Globus pallidus (tissue), 1 donor: ENCODE measurements at places on chromosomes 13 and 19.

DNA sequence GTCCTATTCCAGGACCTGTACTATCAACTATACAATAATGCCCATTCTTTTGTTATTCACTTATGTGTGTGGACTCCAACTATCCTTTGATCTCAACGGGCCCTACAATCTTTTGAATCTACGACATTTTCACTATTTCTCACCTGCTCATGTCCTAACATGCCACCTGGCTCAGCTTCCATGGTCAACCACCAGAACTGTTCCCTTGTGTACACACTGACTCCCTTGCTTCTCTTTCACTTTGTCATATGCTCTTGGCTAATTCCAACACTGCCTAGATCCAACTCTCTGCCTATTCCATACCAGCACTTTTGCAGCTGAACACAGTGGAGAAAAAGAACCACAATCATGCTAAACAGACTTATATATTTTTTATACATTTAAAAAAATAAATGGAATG lies 53.1 kb downstream of the MICU2 start:
- no peak for DNase-seq

- DNase-seq = no peak
These were observed 11.6 kb upstream of the JUND start for GRCh38 chr19:18292810-18293641.

- DNase-seq = no peak
These were observed 15.9 kb downstream of the KL start for GRCh38 chr13:33032037-33032625.

DNA sequence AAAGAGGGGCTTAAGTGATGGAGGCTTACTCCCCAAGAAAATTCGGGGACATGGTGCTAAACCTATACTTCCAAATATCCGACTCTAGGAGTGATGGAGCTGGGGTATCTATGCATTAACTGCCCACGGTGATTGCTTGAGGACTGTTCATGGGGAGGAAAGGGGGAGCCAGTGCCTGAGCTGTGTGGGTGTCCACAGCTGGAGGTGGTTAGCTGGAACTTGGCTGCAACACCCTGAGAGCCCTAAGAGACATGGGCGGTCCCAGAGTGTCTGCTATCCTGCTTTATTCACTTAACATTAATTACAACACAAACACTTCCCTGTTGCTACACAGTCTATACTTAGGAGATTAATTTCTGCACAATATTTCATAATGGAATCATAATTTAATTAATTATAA lies 28.1 kb upstream of the POMP start:
- DNase-seq = no peak

- DNase-seq = peak; percentile 79
These were observed at the start of gene KLF5 for GRCh38 chr13:73058736-73059459. Gene KLF5 (plus strand): TSS chr13:73059005. CDS start chr13:73059328, 323 bp downstream.

DNA sequence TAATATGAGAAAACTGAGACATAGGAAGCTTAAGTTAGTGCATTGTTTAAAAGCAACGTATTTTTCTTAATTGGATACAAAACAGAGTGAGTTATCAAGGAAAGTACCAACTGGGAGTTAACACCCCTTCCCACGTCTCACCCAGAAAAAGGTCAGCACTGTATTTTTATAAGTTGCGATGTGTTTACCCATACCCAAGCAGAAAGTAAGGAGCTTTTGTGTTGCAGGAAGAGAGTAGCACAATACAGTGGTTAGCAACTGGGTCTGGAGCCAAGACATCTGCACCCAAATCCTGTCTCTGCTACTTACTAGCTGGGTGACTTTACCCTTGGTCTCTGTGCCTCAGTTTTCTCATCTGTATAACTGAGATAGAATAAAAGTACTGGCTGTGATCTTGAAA lies 34.3 kb downstream of the FAM216B start:
- no peak for DNase-seq

DNA sequence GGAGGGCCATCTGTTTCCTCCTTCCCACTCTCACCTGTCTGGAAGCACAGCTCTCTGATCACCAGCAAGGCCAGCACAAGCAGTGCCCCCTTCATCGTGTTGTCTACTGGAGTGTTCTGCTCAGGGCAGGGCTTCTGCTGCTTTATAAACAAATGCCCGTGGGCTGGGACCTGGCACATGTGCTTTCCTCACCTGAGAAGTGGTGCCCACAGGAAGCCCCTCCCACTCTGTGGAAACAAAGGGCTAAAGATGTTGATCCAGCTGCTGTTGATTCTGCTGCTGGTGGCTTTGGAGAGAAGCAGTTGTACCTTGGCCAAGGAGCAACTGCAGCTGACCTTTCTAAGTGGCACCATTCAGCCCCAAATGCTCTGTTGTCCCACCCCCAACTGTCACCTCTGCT lies 26.4 kb upstream of the ZNF181 start:
- DNase-seq = no peak

- no peak for DNase-seq
These were observed 147.2 kb downstream of the FLT1 start for GRCh38 chr13:28347456-28348371.

GRCh38 chr13:70905035-70905434 lies 796.8 kb upstream of the KLHL1 start:
- no peak for DNase-seq

DNA sequence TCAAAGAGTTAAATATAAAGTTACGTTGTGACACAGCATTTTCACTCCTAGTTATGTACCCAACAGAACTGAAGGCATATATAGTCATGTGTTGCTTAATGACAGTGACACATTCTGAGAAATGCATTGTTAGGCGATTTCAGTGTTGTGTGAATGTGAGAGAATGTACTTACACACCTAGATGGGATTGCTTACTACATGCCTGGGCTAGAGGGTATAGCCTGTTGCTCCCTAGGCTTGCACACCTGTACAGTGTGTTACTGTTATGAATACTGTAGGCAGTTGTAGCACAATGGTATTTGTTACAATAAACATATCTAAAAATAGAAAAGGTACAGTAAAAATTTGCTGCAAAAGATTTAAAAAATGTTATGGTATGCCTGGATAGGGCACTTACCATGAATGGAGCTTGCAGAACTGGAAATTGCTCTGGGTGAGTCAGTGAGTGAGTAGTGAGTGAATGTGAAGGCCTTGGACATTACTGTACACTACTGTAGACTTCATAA lies 89.2 kb downstream of the DHRS12 start:
- DNase-seq = no peak

DNA sequence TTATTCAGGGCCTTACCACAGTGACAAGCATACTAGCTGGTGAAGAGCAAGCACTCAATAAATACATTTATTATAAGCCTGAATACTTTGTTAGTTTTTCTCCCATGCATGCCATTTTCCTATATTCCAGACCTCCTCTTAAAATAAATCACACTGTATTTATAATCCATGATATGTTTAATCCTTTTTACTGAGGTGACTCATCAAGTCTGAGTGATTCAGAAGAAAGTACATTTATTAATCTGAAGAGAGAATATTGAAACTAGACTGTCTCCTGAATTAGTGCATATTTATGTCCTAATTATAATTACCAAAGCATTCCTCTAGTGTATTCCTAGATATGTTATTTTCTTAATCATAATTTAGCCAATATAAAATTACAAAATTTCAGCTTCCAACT lies 323.3 kb downstream of the NALCN start:
- DNase-seq = no peak

DNA sequence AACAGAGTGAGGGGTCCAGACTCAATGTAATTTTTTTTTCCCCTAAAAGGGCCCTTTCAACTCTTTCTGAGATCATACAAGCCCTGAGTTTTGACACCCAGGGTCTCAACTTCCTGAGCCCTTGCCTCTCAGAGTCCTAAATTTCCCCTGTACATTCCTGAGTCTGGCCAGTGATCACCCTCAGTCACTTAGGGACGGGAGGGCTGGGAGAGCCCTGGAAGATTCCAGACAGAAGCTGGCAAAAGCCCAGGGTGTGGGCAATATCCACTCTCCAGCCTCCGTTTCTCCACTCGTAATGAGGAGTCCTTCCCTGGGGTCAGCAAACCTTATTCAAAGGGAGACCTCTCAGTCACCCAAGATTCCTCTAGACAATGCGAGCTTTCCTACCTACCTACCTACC lies 1.6 kb downstream of the PPP1R13L start:
- DNase-seq = no peak

DNA sequence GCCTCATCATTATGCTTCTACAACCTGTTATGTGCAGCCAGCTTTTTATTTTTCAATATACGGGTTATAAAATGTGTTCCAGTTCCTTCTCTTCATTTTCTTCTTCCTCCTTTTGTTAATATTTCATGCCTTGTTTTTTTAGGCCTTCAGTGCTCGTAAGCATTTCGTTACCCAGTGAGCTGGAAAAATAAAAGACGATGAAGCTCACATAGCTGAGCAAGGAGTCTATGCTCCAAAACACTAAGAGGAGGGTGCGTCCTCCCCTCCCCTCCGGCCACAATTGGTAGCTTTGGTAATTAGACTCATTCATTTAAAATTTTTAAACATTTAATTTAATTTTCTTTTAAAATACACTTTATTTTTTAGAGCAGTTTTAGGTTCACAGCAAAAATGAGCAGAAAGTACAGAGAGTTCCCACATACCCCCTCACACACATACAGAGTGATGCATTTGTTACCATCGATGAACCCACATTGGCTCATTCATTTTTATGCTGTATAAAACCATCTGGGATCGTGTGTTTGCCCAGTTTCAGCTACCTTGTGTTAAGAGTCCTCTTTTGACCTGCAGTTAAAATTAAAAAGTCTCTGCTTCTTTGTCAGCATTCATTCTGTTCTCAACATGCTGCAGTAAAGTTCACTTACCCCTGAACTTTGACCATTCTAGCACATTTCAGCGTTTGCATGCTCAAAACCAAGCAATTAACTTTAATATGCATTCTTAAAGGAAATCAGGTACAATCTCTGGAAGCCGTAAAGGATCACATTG lies 223.9 kb downstream of the LACC1 start:
- no peak for DNase-seq

DNA sequence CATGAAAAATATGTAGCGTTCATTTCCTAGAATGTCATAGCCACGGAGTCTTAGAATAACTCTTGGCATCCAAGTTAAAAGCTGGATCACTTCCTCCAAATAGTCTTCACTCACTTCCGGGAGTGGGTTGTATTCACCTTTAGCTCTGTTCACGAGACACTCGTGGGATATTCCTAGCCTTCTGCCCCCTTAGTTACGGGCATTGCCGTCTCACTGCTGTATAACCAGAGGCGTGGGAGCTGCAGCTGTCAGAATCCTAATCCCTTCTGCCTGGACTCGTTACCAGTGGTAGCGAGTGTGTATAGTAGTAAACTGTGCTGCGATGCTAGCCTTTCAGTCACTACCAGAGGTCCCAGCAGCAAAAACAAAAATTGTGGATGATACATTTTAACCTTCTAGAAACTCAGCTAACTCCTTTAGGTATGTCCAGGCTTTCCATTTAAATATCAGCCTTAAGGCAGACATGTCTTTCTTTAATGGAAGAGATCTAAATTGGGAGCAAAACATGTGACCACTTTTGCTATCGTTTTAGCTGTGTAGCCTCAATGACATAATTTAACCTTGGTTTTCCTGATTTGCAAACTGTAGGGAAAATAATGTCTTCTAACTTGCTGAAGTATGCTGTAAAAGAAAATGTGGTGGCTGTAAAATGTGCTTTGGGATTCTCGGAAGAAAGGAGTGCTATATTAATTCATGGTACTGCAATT lies 34.1 kb downstream of the ERCC5 start:
- no peak for DNase-seq

DNA sequence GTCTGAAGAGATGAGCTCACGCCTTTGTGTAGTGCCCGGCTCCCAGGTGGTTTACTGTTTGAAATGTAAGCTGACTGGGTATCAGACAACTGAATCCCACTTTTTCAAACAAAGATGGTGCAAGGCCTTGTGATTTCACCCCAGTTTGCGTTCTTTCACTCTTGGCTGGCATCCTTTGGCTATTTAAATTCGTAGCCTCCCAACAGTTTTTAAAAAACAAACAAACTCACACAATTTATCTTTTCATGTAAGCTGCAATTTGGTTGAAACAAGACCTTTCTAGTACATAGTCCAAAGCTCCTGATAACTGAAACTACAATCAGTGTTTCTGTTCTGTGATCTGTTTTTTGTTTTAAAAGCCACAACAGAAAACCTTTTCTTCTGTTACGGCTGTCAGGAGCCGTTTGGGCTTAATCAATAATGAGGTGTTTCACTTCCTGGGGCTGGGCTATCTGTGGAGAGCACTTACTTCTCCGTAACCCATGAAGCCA lies 65.1 kb upstream of the NPAS1 start:
- no peak for DNase-seq
